NCI-H2107 (cell line): ENCODE measurements at places on chromosomes 1 and 21.

DNA sequence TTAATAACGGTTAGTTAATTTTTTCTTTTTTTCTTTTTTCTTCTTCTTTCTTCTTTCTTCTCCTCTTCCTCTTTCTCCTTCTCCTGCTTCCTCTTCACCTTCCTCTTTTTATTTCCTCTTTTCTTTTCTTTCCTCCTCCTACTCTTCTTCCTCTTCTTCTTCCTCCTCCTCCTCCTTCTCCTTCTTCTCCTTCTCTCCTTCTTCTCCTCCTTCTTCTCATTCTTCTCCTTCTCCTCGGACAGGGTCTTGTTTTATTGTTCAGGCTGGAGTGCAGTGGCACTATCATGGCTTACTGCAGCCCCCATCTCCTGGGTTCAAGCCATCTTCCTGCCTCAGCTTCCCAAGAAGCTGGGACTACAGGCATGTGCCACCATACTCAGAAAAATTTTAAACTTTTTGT is 13.4 kb upstream of the ACBD3 start:
- no peak for DNase-seq

- DNase-seq, result no peak
Observed at GRCh38 chr1:234944439-234945344, 183.9 kb downstream of the TOMM20 start.

- DNase-seq, result no peak
Observed at GRCh38 chr1:3460672-3461131, 6.2 kb downstream of the ARHGEF16 start.

GRCh38 chr1:8122160-8122476 is 96.0 kb upstream of the ERRFI1 start:
- DNase-seq, result no peak

DNA sequence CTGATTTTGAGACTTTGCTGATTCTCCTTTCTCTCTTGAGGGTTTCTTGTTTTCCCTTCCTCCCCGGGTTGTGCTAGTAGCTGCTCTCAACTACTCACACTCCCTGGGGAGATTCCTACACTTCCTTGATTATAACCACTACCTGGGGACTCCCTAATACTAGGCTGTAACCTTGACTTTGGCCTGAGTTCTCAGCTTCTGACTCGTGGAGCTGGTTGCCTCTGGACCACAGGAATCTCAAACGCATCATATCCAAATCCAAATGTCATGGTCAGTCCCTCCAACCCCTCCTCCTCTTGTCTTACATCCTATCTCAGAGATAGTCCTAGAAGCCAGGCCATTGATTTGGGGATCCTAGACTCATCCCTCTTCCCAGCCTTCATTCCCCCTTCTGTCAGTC is 12.0 kb downstream of the MOV10 start:
- DNase-seq, result no peak

DNA sequence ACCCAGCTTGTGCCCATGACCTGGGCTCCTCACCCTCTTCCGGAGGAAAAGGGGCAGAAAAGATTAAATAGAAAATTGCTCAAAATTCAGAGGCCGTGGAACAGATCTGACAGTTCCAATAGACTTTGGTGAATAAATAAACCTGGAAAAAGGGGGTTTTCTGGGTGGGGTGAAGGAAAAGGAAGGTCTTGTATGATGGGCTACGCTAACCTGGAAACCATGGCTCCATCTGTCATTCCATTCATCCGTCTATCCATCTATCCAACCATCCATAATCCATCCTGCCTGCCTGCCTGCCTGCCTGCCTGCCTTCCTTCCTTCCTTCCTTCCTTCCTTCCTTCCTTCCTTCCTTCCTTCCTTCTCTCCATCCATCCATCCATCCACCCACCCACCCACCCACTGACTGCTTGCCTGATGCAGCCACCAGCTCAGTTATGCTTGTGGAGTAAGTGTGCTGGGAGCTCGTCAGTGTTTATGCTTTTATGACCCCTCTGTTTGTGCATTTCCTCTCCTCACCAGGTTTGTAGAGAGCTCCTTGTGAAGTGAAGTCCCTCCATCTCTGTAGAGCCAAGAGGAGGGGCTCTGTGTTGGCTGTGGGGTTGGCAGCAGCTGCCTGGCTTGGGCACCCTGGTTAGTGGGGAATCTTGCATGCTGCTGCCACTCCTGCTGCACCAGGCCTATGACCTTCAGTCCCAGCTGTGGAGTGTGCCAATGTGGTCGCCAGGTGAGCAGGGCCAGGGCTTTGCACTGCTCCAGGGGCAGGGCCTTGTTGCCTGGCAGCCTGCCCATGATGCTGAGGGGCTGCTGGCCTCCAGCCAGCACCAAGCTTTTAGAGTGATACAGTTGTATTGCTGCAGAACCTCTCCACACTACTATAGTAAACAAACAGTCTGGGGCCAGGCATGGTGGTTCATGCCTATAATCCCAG is 16.0 kb upstream of the POU3F1 start:
- DNase-seq, result peak; percentile 59

GRCh38 chr21:36695671-36696389 is 3.1 kb upstream of the SIM2 start:
- DNase-seq, result no peak

DNA sequence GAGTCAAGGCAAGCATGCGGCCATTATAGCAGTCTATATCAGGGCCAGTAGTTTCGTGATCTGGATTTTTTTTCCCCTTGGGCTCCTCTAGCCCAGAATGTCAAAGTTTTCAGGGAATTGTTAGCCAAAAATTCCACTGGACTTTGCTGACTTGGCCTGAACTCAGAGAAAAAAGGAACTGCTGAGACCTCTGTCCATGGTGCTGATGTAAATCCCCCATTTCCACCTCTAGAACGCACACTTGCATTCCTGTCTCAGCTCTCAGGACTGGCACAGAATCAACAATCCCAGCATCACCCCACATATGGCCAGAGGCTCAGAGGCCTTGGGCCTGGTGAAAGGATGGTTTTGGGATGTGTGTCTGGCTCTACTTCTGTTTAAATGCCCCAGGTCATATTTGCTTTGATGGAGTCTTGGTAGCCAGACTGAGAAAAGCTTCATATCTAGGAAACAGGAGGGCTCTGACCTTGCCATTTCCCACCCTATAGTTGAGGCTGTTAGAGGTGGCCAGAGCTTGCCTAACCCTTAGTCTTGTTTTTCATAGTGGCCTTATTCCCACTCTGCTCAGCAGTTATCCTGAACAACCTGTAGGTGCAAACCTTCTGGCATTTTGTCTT is 16.9 kb upstream of the EFCAB14 start:
- DNase-seq, result no peak

DNA sequence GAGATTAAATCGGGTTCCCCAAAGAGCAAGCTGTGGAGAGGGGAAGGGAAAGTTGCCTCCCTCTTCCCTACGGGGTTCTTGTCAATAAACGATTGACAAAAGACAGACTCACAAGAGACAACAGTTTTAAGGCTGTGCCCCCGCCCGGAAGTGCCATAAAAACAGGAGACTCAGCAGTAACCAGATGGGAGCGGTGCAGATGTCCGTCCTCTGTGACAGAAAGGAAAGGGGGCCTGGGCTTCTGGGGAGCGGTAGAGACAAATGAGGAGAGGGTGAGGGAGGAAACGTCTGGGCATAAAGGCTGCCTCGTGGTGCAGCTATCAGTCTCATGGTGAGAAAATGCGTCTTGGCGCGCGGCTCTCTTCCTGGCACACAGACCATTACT is 5.9 kb downstream of the TP73 start:
- DNase-seq, result no peak

DNA sequence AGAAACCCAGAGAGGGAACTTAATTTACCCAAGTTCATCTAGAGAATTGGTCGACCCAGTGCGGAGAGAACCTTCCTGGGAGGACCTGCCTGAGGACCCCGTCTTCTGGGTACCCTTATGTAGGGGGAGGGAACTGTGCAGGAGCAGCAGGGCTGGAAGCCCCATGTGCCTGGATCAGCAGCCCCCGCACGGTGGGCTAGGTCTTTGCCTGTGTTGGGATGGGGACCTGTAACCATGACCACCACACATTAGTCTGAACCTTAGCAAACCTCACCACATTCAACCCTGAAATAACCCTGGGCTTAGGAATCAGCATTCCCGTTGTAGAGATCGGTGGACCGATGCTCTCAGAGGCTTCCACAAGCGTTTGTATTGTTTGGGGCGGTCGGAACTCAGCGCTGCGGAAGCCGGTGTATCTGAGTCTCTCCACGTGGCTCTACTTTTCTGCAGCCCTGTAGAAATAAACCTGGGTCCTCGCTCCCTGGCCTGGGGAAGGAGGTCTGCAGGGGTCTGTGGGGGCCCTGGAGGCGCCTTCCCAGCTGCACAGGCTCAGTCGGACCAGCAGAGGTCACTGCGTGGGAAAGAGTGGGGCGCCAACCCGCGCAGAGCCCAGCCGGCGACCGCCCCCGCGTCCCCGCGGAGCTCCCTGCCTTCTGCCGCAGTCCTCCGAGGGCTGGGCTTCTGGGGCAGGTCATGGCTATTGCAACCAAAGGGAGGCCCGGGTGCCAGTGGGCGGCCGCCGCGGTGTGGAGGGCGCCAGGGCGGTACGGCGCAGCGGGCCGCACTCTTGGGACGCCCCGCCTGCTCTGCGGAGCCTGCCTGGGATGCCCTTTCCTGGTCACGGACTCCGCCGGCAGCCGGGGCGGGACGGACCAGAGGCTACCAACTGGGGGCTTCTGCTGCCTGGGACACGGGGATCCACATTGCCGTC is 36.2 kb upstream of the KCNA10 start:
- no peak for DNase-seq

GRCh38 chr21:45302082-45303061 is 14.7 kb upstream of the POFUT2 start:
- DNase-seq, result no peak

DNA sequence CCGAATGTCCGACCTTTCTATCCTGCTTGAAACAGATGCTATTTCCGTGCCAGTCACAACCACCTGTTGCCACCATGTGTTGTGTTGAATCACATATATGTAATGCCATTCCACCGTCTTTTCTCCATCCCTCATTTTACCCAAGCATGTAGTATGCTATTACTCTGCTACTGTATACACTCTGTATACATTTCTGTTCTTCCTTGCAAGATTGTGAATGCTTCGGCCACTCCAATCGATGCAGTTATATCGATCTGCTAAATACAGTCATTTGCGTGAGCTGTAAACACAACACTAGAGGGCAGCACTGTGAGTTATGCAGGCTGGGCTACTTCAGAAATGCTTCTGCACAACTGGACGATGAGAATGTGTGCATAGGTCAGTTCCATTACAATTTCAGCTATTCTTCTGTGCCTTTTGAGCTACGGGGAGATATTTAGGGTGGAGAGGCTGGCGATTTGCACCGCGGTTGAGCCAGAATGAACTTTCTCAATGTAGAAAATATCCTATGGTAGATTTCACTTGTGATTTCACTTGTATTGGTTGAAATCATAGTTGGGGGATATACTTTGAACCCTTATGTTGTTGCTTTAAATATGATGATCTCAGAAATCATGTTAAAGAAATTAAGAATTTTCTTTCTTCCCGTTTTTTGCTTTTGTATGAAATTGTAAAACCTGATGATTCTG is 289.8 kb downstream of the NTNG1 start:
- peak; percentile 10 for DNase-seq

GRCh38 chr1:213166852-213167251 is 115.8 kb downstream of the RPS6KC1 start:
- DNase-seq, result no peak

- peak; percentile 97 for DNase-seq
Observed at GRCh38 chr1:43199093-43199726, 27.1 kb downstream of the CFAP57 start.

GRCh38 chr1:171152549-171152948 is 32.6 kb upstream of the FMO2 start:
- DNase-seq, result peak; percentile 7

- DNase-seq, result no peak
Observed at GRCh38 chr1:234778221-234779159, 168.5 kb upstream of the IRF2BP2 start.

DNA sequence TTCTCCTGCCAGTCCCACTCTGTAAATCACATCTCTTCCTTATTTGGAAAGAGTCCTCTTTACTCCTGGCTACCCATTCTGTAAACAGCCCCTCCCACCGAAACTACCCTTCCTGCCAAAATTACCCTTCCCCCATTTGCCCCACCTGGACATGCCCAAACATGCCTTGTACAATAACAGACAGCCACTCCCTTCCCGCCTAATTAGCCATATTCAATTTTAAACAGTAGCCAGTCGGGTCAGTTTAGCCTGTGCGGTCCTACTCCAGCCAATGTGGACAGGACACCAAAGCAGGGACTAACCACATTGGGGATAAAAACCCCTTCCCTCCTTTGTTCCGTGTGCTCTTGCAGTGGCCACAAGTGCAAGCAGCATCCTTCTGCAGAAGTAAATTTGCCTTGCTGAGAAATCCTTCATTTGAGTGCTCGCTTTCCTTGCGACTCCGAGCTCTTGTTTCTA is 56.3 kb upstream of the MAP10 start:
- no peak for DNase-seq

GRCh38 chr1:181013144-181013543 is 9.5 kb downstream of the STX6 start:
- DNase-seq, result no peak

- DNase-seq, result no peak
Observed at GRCh38 chr1:19683351-19683750, 18.7 kb downstream of the HTR6 start.

DNA sequence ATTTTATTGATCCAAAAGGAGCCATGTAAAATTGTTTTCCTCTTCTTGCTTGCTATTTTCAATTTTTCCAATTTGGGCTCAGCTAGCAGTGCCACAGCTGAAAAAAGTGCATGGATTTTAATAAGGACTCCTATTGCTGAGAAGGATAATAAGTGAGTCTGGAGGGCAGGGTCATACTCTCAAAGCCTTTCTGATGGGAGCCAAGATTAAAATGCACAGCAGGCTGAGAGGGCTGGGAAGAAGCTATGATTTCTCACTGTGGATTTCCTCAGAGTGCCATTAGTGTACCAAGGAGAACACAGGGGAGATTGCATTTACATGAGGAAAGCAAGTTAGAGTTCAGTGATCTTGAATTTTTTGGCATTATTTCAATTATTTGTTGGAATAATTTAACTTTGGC is 261.3 kb downstream of the ST6GALNAC3 start:
- no peak for DNase-seq

- DNase-seq, result no peak
Observed at GRCh38 chr1:46682064-46682463, 10.4 kb downstream of the TEX38 start.

GRCh38 chr21:17406202-17406601 is 106.6 kb upstream of the CXADR start:
- no peak for DNase-seq

DNA sequence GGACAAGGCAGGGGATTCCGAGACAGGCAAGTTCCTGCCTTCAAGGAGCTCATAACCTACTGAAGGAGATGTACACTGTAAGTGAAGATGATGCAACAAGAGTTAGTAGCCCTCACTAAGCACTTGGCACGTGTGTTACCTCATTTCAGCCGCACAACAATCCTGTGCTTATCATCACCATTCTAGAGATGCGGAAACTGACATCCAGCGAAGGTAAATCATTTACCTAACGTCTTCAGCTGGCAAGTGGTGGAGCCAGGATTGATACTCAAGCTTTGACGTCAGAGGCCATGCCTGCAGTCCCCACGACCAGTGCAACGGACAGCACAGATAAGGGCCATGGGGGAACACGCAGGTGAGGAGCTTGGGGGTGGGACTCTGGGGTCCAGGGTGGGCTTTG is 2.9 kb upstream of the UBXN10 start:
- no peak for DNase-seq

- no peak for DNase-seq
Observed at GRCh38 chr1:100277866-100278265, 11.8 kb downstream of the RTCA start.

GRCh38 chr1:200038981-200039848 is 11.7 kb downstream of the NR5A2 start:
- no peak for DNase-seq

GRCh38 chr1:207848234-207848633 is 62.7 kb downstream of the CD34 start:
- DNase-seq, result no peak

GRCh38 chr1:246161626-246162025 is 345.5 kb downstream of the SMYD3 start:
- DNase-seq, result peak; percentile 16

- no peak for DNase-seq
Observed at GRCh38 chr1:14810595-14811361, 212.3 kb downstream of the KAZN start.
